ENCODE measurements at places on chromosomes 12 and 14.

DNA sequence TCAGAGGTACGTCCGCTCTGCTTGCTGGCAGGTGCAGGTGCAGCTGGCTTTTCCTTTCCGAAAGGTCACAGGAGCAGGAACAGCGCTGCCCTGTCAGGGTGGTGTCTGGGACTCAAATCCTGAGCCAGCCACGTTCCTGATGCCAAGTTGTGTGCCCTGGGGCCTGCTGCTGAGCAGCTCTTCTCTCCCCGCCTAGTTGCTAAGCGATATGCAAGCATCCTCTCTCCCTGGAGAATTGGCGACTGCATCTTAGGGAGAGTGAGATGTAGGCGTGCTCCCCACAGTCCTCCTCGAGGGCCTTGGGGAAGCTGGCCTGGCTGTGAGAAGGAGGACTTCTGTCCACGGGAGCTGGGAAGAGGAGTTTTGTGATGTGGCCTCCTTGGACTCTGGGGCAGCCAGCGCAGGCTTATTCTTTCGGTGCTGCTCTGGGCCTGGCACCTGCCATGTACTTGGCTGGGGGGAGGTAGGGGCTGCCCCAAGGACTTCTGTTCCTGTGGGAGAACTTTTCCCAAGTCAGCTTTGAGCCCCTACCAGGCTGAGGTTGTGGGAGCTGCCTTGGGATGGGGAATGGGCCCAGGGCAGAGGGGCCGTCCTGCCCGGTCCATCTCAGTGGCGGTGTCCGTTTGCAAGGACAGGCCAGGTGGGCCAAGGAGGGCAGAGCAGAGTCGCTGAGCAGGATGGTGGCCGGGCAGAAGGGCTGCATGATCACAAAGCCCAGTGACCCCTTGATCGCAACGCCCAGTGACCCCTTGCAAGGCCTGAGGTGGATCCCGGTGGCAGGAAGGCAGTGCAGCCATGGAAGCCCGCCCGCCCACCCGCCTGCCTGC is 183.5 kb downstream of the ADGRD1 start:
- no peak for DNase-seq

DNA sequence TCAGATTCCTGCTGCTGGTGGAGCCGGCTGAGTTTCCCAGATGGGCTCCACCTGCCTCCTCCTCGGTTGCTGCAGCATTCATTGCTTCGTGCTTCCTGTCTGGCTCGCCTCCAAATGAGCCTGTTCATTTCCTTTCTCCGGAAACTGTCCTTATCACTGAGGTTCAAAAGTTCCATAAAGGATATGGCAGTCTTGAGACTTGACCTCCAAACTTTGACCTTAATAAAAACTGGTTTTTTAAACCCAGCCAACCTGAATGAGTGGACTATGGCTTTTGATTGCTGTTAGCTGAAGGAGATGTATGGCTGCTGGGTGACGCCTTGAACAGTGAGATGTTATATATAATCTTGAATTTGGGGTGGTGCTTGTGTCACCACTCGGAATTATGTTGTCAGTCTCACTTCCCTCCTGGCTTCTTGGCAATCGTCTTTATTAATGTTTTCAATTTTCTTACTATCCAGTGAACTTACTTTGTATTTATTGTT is 62.7 kb downstream of the RASSF3 start:
- DNase-seq = peak; percentile 67

- DNase-seq = peak; percentile 11
Observed at GRCh38 chr12:56080556-56081138, 682 bp downstream of the ERBB3 start.

- no peak for DNase-seq
Observed at GRCh38 chr14:90109858-90110257, 48.1 kb downstream of the KCNK13 start.

GRCh38 chr14:105328678-105329390 is 14.3 kb downstream of the PACS2 start:
- no peak for DNase-seq

GRCh38 chr12:106248312-106248845 is 559 bp upstream of the CKAP4 start:
- DNase-seq = no peak

- DNase-seq = no peak
Observed at GRCh38 chr12:105967038-105967776, 171.5 kb downstream of the NUAK1 start.

DNA sequence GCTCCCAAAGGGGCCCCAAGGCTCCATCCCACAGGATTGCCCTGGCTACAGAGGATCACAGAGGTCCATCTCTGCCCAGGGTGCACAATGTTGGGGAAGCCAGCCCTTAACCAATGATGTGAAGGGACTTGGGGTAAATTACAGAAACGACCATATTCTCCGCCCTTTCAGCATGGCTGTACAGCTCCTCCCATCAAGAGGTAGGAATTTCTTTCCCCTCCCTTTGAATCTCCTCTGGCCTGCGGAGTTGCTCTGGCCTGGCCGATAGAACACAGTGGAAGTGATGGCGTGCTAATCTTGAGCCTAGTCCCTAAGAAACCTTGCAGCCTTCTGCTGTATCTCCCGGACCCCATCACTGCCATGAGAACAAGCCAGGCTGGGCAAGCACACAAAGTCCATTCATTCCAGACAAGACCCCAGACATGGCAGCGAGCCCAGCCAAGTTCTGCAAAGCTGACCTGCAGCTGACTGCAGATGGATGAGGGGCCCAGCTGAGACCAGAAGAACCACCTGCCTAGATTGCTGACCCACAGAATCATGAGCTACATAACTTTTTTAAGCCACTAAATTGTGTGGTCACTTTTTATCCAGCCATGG is 6.9 kb upstream of the IFI27 start:
- no peak for DNase-seq

DNA sequence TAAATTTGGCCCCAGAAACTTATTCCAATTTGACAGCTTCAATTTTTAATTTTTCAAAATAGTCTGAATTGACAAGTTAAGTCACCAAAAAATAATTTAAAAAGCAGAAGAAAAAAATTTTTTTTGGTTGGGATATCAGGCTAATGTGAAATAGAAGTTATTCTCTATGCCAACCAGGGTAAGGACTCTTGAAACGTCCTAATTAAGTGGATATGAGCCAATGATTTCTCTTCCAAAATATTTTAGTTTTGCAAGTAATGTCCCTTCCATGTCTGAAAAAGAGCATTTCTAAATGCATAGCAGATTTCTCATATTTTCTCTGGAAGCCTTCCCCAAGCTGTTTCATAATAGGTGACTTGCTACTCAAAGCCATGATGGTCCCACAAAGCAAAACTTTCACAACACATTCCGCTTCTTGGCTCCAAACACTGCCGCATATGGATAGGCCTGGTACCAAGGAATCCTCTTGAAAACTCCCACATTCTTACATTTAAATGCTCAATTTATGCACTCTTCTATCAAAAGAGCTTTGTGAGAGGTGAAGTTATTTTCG is 65.1 kb downstream of the SIX6 start:
- no peak for DNase-seq

- no peak for DNase-seq
Observed at GRCh38 chr12:49954863-49955830, 4.6 kb downstream of the AQP2 start.

- DNase-seq = no peak
Observed at GRCh38 chr12:123659996-123660727, 10.8 kb upstream of the TCTN2 start.

DNA sequence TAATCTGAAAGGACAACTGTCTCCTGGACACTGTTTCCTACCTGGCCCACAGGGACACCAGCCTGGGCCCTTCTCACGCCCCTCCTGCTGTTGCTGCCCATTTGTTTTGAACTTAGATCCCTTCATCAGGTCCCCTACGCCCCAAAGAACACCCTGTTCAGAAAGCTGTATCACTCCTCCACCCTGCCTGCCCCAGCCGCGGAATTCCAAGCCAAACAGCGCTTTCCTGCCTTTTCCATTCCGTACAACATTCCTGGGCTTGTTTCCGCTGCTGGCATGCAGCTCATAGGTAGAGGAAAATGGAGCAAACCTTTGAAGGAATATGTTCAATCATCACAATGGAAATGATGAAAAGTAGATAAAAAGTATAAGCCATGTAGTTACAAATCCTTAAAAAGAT is 12.8 kb upstream of the GSG1 start:
- no peak for DNase-seq

GRCh38 chr12:65832217-65832616 is 7.9 kb downstream of the HMGA2 start:
- DNase-seq = no peak

- no peak for DNase-seq
Observed at GRCh38 chr14:42929806-42930480, 1323.3 kb downstream of the LRFN5 start.

- no peak for DNase-seq
Observed at GRCh38 chr12:104698871-104699270, 242.1 kb downstream of the CHST11 start.

GRCh38 chr14:105047283-105048016 is 17.8 kb downstream of the GPR132 start:
- no peak for DNase-seq

- DNase-seq = no peak
Observed at GRCh38 chr14:34548472-34548981, 9.0 kb upstream of the EAPP start.

- no peak for DNase-seq
Observed at GRCh38 chr14:35392103-35392502, 12.4 kb downstream of the NFKBIA start.

DNA sequence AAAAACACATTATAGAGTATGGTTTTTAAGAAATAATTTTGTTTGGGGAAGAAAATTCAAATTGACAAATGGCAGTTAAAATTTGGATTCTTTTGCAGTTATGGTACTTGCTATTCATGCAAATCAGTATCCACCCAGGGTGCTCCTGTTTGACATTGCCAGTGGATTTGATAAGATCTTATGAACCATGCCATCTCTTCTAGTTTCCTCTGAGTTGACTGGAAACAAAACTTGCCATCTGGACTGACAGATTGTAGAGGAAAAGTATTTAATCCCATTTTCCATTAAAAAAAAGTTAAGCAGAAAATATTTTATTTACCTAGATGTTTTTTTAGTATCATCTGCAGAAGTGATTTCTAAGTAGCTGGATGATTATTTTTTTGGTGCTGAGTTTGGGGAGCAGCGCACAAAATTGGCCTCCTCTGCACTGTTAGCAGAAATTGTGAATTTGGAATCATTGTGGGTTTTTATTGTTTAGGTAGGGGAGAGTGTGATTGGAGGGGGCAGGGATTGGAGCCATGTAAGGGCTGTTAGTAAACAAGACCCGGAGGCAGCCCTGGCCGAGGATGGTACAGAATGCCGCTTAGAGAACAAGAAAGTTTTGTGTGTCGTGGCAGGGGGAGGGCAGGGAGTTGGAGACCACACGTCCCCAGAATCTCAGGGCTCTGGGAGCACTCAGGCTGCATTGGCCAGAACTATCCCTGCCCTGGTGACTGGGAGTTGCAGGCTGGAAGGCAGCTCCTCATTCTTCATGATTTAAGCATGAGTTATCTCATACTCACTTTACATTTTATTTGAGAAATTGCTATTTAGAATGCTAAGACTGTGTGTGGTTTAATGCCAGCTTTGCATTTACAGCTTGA is 56.6 kb downstream of the WDR20 start:
- DNase-seq = no peak

DNA sequence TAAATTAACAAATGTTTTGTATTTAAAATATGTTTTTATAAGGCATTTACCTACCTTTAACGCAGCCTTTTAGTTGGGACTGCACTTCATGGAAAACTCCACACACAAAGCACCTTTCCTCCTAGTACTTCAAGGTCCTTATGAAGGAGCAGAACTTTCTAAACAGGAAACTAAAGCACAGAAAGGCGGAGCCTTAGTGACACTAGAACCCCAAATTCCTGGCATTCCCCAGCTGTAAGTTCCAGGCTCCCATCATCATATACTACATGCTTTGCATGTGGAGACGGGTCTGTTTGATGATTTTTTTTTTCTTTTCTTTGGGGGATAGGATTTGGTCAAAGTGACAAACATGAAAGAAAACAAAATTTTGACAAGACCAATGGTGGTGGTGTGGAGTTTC is 39.5 kb downstream of the STXBP6 start:
- DNase-seq = no peak

- no peak for DNase-seq
Observed at GRCh38 chr14:69333791-69334337, 64.2 kb downstream of the ERH start.

- DNase-seq = no peak
Observed at GRCh38 chr12:24561882-24562770, 386.8 kb downstream of the BCAT1 start.

DNA sequence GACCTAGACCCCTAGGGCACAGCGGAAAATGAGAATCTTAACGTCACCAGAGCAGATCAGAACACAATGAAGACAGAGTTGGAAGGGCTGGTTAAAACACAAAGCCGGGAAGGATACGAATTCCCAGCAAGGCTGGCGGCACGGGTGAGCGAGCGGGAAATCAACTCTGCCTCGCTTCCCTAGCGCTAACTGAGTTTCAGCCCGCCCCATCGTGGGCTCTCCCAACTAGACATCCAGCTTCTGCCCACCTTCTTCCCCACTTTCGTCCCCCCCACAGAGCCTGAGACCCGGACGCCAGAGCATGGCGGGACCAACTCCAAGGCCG is 377 bp downstream of the CCNT1 start:
- DNase-seq = no peak

DNA sequence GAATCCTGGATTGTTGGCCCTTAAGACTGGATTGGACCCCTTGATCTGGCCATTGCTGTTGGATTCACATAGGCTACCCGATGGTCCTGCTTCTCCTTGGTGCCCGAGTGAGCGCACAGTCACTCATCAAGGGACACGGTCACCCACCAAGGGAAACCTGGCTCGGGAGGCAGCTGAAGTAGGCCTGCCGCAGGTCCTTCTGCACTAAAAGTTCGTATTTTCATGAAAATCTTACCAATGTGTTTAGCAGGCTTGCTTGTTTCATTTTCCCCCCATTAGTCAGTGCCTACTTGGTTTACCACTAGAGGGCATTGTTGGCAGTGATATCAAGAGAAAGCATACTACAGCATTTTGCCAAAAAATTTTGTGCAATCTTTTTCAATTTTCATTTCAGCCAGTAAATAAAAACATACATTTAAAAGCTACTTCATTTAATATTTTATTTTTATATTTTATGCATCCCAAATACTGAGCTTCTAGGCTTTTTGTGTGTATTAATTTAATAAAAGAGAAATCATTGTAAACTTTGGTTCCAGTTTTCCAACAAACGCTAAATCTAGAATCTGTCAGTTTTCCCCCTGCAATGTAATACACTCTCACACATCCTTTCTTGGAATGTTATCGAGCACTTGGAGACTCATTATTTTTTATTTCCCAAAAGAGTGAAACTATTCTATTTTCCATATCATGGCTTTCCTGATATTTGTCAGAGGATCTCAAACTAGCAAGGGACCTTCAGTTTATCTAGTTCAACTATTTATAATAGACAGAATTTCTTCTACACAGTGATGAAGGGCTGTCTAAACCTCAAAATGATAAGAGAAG is 116.7 kb downstream of the LMNTD1 start:
- peak; percentile 64 for DNase-seq

GRCh38 chr14:56590535-56590960 is 10.9 kb downstream of the TMEM260 start:
- DNase-seq = no peak

DNA sequence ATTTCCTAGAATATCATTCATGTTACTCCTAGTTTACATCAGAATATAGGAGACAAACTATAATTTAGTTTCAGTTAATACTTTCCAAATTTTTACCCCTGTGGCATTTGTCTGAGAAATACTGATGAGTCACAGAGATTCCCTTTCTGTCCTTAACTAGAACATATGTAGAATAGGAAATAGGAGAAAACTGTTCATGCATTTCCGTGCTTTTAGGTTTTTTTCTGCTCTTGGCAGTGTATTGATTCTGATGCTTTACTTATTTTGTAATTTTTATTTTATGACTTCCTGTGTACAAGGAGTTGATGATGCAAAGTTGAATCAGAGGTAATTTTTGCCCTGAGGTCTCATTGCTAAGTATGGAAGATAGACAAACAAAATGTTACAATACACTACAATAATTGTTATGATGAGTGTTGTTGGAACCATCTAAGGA is 23.0 kb downstream of the MNAT1 start:
- no peak for DNase-seq

GRCh38 chr14:74414403-74415114 is 11.5 kb downstream of the SYNDIG1L start:
- DNase-seq = no peak
